Fibroblast of skin of right biceps (primary cell): ENCODE measurements at places on chromosomes 16 and 17.

DNA sequence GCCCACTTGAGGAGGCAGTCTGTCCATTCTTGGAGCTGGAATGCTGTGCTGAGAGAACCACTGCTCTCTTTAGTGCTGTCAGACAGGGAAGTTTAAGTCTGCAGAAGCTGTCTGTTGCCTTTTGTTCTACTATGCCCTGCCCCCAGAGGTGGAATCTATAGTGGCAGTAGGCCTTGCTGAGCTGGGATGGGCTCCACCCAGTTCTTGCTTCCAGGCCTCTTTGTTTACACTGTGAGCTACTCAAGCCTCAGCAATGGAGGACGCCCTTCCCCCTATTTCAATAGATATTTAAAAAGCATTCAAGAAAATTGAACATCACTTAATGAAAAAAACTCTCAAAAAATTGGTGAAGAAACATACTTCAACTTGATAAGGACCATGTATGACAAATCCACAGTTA is 313.5 kb downstream of the PHKB start:
- DNase-seq, result peak; percentile 1

DNA sequence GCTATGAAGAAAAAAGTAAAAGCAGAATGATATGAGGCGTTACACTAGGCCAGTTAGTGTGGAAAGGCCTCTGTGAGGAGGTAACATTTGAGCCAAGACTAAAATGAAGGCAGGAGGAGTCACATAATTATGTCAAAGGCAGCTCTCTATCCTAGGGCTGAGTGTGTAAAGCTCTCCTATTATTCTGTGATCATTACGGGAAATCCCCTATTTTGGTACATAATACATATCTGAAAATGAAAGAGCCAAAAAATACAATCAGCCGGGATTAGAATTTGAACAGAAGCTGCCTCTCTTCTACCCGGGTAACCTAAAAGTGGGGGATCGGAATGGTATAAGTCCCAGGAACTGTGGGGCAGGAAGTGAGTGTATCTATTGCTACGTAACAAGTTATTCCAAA is 27.1 kb downstream of the HEATR3 start:
- DNase-seq, result no peak

GRCh38 chr16:76409706-76410105 is 132.5 kb downstream of the CNTNAP4 start:
- DNase-seq, result no peak

DNA sequence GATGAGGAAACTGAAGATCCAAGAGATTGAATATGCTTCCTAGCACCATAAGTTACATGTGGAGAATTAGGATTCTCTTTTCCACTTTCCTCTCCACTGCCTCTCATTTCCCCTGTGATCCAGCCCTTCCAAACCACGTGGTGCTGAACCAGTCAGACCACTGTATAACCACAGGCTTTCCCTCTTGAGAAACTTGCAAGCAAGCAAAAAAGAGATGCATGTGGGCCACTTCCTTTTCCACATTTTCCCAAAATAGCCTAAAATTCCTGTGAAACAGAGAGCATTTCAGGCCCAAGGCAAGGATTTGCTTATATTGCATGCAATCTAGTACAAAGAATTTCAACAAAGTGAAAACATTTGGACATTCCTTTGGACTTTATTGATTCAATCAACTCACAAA is 59.3 kb upstream of the KSR1 start:
- DNase-seq, result peak; percentile 31

DNA sequence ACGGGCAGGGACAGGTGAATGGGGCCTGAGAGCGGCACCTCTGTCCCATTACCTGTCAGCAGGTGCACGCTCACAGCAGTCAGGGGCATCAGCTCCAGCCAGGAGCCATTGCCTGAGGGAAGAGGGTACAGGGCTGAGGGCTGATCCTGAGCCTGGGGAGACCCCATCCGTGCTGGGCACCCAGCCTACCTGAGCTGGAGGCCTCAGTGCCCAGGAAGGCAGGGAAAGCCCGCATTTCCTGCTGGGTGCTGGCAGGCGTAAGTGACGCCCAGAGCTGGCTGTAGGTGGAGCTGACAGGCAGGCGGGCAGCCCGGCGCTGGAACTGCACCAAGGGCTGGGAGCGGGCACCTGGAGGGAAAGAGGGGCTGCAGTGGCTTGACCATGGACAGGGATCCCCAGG is 7.4 kb downstream of the FAM171A2 start:
- DNase-seq, result no peak
